IPS DF 19.7 (cell line): ENCODE measurements at places on chromosomes 7 and 10.

GRCh38 chr10:77566236-77566635 is 71.4 kb downstream of the KCNMA1 start:
- no peak for DNase-seq

GRCh38 chr10:131537281-131537680 is 225.8 kb upstream of the TCERG1L start:
- DNase-seq = no peak

DNA sequence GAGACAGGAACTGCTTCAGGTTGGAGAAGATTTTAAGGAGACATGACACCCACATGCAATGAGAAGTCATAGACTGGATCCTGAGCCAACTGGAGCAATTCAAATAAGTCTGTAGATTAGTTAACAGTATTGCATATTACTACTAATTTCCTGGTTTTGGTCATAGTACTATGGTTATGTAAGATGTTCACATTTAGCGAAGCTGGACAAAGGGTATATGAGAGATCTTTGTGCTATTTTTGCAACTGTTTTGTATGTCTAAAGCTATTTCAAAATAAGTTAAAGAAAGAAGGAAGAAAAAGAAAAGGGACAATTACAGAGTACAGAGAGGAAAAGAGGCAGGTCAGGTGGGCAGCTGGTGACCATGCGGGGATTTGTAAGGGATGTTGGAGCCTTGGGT is 116.5 kb upstream of the SVIL start:
- DNase-seq = no peak

- DNase-seq = no peak
Observed at GRCh38 chr7:66758950-66759628, 18.6 kb downstream of the RABGEF1 start.

GRCh38 chr7:124412531-124412930 is 353.1 kb downstream of the GPR37 start:
- no peak for DNase-seq

DNA sequence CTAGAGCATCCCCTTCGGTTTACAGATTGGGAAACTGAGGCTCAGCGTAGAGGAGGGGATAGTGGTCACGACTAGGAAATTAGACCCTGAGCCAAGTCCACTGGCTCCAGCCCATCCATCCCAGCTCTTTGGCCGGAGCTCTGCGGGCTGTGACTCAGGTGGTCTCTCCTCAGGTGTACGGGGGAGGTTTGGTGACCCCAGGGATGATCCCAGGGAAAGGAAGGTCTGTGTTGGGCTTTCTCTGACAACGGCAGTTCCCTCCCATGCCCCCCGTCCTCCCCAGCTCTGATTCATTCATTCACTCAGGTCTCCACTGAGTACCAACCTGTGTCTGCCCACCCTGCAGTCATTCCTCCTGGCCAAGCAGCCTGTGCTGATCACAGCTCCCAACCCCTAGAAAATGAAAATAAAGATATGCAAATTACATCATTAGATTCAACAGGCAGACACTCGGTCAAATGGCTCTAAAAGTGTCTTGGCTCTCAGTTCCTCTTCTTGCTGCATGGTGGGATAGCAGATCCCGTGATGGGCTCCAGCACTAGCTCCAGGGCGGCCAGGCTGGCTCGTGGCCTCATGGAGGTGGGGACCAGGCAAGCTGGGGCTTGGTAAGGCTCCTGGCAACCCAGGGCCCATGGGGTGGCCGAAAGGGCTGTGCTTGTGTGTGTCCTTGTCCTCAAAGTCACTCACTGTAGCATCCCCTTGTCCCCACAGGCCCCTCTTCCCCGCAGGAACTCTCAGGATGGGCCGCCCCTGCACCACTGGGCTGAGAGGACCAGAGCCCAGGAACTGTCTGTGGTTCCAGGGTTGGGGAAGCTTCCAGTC is 37.8 kb downstream of the CLRN3 start:
- no peak for DNase-seq

GRCh38 chr7:151794508-151795167 is 82.3 kb downstream of the PRKAG2 start:
- DNase-seq = no peak

- no peak for DNase-seq
Observed at GRCh38 chr7:92282930-92283329, 37.2 kb downstream of the ANKIB1 start.

GRCh38 chr10:101329341-101330032 is 24.5 kb upstream of the BTRC start:
- DNase-seq = no peak

DNA sequence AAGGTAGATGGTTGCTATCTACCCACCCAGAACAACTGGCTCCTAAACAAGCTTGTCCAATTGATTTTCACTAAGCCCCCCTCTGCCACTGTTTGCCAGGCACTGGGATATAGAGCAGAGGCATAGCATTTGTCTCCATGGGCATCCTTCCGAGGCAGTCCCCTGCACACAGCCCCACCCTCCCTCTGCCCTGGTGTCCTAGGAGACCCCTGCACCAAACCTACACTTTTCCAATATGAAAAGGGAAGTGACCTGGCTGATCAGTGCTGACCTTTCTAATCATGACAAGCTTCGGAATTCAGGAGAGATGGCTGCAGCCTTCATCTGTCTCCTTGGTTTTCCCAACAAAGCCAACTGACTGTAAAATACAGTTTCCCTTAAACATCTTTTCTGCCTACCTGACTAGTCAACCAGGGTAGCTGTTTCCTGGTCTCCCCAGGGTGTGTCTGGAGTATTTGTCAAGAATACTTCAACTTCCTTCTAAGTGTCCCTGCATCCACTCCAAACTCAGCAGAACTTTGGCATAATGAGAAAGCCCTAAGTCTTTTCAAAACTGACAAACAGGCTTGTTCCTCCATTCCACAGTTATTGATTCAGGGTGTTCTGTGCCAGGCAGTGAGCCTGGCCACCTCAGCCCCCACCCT is 7.6 kb upstream of the SLC18A3 start:
- no peak for DNase-seq

DNA sequence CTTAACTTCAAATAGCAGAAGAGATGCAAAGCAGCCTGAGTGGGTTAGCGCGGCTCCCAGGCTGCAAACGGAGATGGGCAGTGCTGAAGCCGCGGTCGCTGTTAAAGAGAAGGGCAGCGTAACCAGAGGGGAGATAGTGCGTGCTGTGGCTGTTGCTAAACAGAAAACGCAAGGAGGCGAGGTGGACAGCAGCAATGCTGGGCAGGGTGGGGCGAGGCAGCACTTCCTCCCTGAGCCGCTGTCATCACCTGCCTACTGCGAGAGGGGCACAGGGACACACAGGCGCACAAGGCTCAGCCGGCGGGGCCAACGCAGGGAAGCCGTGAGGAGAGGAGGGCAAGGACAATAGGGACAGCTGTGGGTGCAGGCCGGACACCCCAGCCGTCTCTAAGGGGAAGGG is 137.3 kb downstream of the MAD1L1 start:
- DNase-seq = no peak
